Heart left ventricle (tissue), 16 donors: ENCODE measurements at places on chromosomes 2 and 18. TPM values are rescaled to one million over a fixed set of nuclear protein-coding genes. Genes with fewer than 3 reads are reported as not detected.

DNA sequence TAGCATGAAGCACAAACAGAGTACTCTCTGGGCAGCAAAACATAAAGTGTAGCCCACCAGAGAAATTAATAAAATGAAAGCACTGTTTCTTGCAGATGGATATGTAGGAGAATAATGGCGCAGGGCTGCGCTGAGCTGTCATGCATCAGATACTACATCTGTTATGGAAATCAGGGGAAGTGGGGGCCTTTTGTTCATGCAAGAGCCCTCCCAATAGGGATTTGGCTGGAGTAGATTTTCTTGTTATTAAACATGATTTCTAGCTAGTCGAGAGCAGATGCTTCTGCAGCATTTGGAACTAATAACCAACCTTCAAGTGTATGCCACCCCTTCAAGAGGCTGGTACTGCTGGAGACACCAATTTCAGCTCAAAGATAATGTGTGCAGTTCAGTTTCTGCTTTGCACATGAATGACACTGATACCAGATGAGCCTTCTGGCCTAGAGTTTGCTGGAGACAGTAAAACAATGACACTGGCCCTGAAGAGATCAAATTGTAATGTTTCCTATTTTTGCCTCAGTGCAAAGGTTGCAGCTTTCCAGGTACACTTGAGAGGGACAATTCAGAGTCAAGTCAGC, 58.0 kb downstream of the RND3 start:
- no peak overlapping the region for H3K27ac ChIP-seq
- H3K36me3 ChIP-seq: no peaks in the 10 kb centered on the region
- H3K4me1 ChIP-seq: no peaks in the 10 kb centered on the region

Gene GPR45
- not detected for total RNA-seq

DNA sequence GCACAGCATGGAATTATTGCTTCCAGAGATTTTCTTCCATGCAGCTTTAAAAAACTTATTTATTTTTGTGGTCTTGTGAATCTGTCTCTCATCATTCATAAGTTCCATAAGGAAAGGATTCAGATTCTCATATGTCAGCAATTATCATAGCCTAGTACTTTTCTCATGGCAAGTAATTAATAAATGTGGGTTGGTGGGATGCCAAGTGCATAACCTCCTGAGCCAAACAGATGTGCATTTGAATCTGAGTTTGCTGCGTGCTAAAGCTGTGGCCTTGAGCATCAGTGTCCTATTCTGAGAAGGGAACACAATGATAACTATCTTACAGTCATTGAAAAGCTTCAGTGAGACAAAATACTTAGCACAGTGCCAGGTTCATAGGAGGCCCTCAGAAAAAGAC, 331.9 kb downstream of the PDE11A start:
- no peak overlapping the region for H3K4me3 ChIP-seq
- peaks cover 2% of the 10 kb centered on the region for H3K4me1 ChIP-seq
- H3K27ac ChIP-seq: no peak overlapping the region

Gene TSN
- 36.8 TPM for total RNA-seq

DNA sequence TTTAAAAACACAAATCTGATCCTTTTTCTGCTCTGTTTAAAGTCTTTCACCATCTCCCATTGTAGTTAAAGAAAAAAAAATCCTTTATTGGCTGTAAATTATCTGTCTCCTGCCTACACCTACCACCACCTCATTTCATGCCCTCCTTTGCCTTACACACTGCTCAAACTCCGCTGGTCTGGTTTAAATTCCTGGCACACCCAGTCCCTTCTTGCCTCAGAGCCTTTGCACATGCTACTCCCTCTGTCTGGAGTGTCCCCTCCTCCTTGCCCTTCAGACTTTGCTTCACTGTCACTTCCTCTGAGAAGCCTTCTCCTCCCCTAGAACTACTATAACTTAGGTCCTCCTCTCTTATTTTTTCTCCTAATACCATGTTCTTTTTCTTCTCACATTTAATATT, 49.6 kb downstream of the OSBPL6 start:
- no peak for DNase-seq
- H3K27ac ChIP-seq: no peak overlapping the region

Gene ZNF385B
- total RNA-seq: 12.2 TPM

- no peaks in the 10 kb centered on the region for H3K4me1 ChIP-seq
- H3K4me3 ChIP-seq: no peak overlapping the region
- H3K27ac ChIP-seq: no peak overlapping the region
- no peaks in the 10 kb centered on the region for H3K27me3 ChIP-seq
Observed at GRCh38 chr18:78862395-78862794, 117.2 kb upstream of the SALL3 start.

DNA sequence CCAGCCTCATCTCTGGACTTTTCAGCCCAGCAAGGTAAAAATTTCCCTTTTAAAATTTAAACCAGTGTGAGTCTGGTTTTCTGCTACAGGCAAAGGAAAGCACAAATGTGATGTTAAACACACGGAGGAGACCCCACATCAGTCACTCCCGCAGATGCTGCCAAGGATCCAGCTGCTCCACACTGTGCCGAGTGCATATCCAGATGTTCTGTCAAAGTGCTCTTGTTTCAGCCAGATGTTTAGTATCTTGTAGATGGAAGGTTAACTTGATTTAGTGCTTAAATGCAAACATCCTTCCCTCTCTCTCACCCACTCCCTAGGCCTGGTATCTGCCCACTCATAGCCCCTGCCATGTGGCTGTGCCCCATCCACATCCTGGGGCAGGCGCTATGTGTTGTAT, 15.8 kb upstream of the ATOH8 start:
- DNase-seq: no peak
- no peak overlapping the region for H3K4me3 ChIP-seq
- no peaks in the 10 kb centered on the region for H3K36me3 ChIP-seq
- peaks cover 21% of the 10 kb centered on the region for H3K4me1 ChIP-seq
